Activated naive CD4-positive, alpha-beta T cell treated with Interleukin-2 at 50 U/mL for 16 hours (primary cell): ENCODE measurements at places on chromosomes 6 and 20.

GRCh38 chr6:166381381-166381732, 1.4 kb downstream of the MPC1 start:
- DNase-seq = no peak

- no peak for DNase-seq
Observed at GRCh38 chr6:142773859-142774648, 170.9 kb downstream of the HIVEP2 start.

- no peak for DNase-seq
Observed at GRCh38 chr6:15530411-15530810, 132.4 kb downstream of the DTNBP1 start.

GRCh38 chr20:39607141-39607540, 645.0 kb downstream of the DHX35 start:
- DNase-seq = no peak

GRCh38 chr6:115905471-115905870, 155.2 kb downstream of the FRK start:
- DNase-seq = no peak

DNA sequence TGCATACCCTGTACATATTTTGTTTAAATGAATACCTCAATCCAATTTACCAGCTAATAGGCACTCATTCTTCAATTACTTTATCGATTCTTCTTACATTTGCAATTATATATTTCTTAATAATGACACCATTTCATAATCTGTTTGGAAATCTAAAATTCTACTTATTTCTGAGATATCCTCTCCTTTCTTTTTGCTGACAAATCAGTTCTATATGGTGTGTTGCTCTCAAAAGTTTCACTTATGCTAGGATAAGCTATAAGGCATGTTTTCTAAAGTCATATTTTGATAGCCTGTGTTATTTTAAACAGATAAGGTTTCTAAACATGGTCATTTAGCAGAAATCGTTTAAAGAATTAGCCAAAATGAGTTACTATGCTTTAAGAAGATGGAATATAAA, 140.6 kb upstream of the GJE1 start:
- no peak for DNase-seq
